ENCODE measurements at places on chromosomes 16 and 17.

DNA sequence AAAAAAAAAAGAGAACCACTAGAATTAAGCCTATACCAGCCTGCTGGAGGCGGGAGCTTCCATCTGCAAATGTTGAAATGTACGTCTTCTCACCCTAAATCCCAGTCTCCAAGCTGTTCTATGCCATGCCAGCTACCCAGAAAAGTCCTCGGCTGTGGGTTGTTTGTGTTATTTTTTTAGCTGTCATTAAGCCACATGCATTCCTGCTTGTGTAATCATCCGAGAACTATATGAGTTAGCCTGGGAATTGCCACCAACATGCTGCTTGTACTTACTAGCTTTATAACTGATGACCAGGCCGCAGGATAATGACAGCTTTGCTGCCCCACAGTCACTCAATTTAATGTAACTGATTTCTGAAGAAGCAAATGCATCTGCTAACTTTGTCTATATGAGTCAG lies 313.9 kb upstream of the SALL1 start:
- DNase-seq, result no peak

GRCh38 chr17:16273929-16274339 lies 56.9 kb downstream of the PIGL start:
- no peak for DNase-seq

GRCh38 chr17:41534899-41535546 lies 6.9 kb upstream of the KRT19 start:
- DNase-seq, result no peak

DNA sequence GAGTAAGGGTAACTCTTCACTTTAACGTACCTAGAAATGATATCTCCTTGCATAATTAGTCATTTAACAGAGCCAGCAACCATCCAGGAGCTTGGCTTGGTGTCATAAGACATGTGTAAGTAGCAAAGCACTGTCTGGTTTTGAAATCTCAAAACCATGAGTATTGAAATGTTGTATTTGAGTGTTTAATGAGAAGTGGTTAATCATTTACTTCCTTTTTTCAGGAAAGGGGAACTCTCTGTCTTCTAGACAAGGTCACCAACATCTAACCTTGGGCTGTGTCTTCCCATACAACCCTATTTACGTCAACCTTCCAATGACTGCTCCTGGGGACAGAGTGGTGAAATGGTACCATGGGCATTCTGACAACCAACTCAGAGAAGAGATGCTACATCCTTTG lies 27.1 kb downstream of the PMP22 start:
- DNase-seq, result peak; percentile 68

Measured in SIG-M5 (cell line).